HT1080 (cell line): ENCODE measurements at places on chromosomes 3 and 15. TPM values are rescaled to one million over a fixed set of nuclear protein-coding genes. Genes with fewer than 3 reads are reported as not detected.

Gene STRC
- total RNA-seq, result not detected in 2 replicates

GRCh38 chr3:33840179-33840578 is 41.7 kb downstream of the PDCD6IP start:
- no peak for DNase-seq

DNA sequence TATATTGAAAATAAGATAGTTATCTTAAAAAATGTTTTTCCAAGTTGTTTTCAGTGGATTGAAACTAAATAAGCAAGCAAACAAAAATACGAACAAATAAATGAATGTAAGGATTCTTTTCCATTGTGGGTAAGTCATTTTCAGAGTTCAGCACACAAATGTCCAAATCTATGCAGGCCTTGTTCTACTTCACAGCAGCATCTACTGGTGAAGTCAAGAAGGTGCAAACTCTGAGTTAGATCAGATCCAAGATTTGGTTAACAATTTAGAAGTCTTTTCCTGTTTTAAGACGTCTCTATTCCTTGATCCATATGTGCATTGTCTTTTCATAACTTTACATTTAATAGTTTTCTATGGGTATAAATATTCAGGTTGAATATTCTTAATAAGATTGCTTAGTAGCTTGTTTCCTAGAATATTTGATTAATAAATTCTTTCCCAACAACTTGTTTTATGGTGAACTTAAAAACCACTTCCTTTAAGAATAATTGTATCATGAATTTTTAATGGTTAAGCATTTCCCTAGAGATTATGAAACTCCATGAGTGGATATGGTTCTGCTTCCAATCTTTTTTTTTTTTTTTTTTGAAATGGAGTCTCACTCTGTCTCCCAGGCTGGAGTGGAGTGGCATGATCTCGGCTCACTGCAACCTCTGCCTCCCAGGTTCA is 10.5 kb downstream of the PTX3 start:
- DNase-seq, result peak; percentile 60

DNA sequence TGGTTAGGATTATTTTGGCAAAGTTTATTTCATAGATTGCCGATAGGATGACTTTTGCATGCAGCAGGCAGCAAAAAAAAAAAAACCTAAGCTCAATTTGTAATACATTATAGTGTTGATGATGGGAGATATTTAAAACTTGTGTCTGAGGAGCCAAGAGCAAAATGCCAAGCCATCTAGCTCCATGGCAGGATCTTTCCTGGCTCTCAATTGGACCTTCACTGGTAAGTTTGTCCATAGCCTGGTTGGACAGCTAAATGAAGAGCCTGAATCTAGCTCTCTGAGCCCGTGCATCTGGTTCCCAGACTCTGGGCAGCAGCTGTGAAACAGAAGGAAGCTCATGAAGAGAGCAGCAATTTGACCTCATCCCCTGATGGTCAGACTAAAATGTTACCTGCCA is 17.5 kb downstream of the STAC start:
- DNase-seq, result no peak

Gene SLC28A2
- total RNA-seq, result 0.08 TPM in 1 of 2 replicates, not detected in the other

- DNase-seq, result no peak
Measured at GRCh38 chr15:90405055-90405607, 17.1 kb downstream of the IQGAP1 start.

- DNase-seq, result no peak
Measured at GRCh38 chr3:106191211-106191610, 322.4 kb upstream of the CBLB start.

GRCh38 chr3:32972482-32973146 is 21.2 kb downstream of the CCR4 start:
- DNase-seq, result no peak

GRCh38 chr3:120775411-120775810 is 32.9 kb downstream of the GTF2E1 start:
- no peak for DNase-seq

Gene ATOSA
- total RNA-seq, result 2.1 and 6.0 TPM in 2 replicates

Gene GFM1
- 75.7 and 87.9 TPM in 2 replicates for total RNA-seq

Gene CCDC54
- total RNA-seq, result not detected in 2 replicates
